ENCODE measurements at places on chromosomes 7 and 10. TPM values are rescaled to one million over a fixed set of nuclear protein-coding genes. Genes with fewer than 3 reads are reported as not detected.

Gene NYAP1
- 1.7 TPM for total RNA-seq

Gene SVIL
- 922 TPM for total RNA-seq

Gene TLX1
- total RNA-seq = not detected

DNA sequence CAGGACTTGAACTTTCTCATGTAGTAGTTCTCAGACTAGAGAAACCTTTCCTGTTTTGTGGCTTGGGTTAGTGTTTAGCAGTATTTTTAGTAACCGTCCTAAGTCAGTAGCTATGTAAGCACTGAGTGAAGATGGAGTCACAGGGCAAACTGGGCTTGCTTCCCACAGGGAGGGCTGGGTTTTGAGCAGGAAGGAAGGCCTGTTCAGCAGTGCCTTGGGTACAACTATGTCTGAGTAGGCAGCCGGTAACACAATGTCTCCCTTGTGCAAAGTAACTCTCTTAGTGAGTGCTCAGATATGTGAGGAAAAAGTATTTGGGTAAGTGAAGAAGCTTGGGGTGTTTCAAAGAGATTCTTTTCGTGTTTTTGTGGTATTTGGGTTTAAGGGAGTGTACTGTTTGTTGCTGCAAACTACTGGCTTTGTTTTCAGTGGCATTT is 96.4 kb downstream of the CCSER2 start:
- H3K4me3 ChIP-seq = peak overlapping the region; percentile 28
- H3K27ac ChIP-seq = peak overlapping the region; percentile 79
- peaks cover 44% of the 10 kb centered on the region for H3K4me1 ChIP-seq
- no peaks in the 10 kb centered on the region for H3K36me3 ChIP-seq
- peak; percentile 94 for DNase-seq

Gene SPDYE2
- not detected for total RNA-seq

DNA sequence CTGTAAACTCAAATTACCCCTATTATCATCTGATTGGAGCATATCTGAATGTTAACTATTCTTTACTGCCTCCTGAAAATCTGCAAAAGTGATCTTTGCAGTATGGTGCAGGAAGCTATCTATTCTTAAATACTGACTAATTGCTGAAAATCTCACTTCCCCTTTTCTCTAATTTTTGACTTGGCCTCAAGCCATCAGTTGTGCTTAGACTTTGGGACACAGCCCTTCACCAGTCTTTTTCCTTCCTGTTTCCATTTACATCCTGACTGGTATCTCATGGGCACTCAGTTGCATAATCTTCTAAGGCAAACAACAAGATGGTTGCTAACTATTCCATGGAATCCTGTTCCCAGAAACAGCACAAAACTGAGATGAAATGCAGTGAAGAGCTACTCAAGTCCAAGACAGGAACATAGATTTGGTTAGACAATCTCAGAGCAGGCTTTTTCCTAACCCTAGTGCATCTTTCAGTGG is 228.5 kb downstream of the SORCS1 start:
- DNase-seq = no peak
- no peak overlapping the region for H3K4me3 ChIP-seq
- no peak overlapping the region for H3K27ac ChIP-seq
- no peaks in the 10 kb centered on the region for H3K36me3 ChIP-seq
- peaks cover 5% of the 10 kb centered on the region for H3K4me1 ChIP-seq

DNA sequence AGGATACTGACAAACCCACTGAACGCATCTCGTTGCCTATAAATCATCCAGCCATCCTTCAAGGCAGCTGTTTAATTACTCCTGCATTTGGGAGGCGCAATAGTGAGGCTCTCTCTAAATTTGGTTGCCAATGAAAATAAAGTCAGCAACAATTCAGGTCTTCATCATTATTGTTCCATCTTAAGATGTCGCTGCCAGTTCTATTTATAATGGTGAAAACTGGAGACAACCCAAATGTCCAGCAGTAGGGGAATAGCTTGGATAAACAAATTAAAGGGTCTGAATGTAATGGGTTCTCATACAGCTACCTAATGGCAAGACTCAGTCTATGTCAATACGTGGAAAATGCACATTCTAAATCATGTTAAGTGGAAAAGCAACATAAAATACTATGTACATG is 120.1 kb upstream of the PLXNA4 start:
- H3K4me1 ChIP-seq = no peaks in the 10 kb centered on the region
- DNase-seq = no peak
- no peak overlapping the region for H3K4me3 ChIP-seq
- H3K27me3 ChIP-seq = no peaks in the 10 kb centered on the region

GRCh38 chr7:18579698-18580097 is 84.1 kb downstream of the HDAC9 start:
- no peak overlapping the region for H3K27ac ChIP-seq
- DNase-seq = no peak
- no peaks in the 10 kb centered on the region for H3K27me3 ChIP-seq

Gene TYW1B
- 0.99 TPM for total RNA-seq

Gene TMEM178B
- 0.42 TPM for total RNA-seq

GRCh38 chr10:31963589-31963980 is 35.0 kb upstream of the ARHGAP12 start:
- H3K36me3 ChIP-seq = no peaks in the 10 kb centered on the region
- no peak for DNase-seq
- no peak overlapping the region for H3K4me3 ChIP-seq
- H3K27ac ChIP-seq = no peak overlapping the region
- H3K27me3 ChIP-seq = no peaks in the 10 kb centered on the region
- no peaks in the 10 kb centered on the region for H3K4me1 ChIP-seq

DNA sequence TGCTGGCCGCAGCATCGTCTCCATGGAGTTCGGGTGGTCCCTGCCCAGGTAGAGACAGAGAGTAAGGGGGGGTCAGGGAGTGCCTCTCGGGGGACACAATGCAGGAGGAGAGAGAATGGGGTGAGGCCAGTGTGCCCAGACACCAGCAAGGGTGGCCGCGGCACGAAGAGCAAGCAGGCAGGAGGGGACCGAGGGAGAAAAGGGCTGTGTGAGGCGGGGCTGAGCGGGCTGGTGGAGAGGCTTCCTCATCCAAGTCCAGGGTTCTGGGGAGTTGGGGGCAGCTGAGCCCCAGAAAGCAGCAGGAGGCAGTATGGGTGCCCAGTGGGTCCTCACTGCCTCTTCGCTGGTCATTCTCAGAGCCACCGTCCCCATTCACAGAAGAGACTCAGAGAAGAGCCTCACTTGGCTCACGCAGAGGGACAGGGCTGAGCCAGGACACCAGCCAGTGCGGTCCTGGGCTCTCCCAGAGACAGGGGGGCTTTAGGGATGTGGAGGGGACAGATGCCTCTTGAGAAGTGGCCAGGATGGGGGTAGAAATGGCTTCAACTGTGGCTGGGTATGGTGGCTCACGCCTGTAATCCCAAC is 78.9 kb downstream of the MICALL2 start:
- no peak overlapping the region for H3K4me3 ChIP-seq
- H3K4me1 ChIP-seq = no peaks in the 10 kb centered on the region
- no peak for DNase-seq
- no peak overlapping the region for H3K27ac ChIP-seq
- no peaks in the 10 kb centered on the region for H3K36me3 ChIP-seq

DNA sequence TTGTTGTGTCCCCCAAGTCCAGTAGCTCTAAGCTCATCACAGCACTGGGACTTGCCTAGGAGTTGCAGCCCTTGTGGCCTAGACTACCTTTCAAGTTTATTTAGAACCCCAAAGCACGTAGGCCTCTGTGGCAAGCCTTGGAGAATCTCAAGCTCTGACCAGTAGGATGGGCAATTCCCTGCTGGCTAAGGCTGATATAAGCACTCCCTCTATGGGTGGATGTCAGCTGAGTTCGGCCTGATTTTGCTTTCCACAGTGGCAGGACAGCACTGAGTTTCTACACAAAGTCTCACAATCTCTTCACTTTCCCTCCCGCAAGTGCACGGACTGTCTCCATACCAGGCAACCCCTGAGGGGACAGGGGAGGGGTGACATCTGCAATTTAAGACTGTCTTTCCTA is 886.4 kb upstream of the LRRN3 start:
- H3K4me1 ChIP-seq = no peaks in the 10 kb centered on the region
- no peak for DNase-seq
- no peaks in the 10 kb centered on the region for H3K36me3 ChIP-seq
- H3K4me3 ChIP-seq = no peak overlapping the region
- H3K27me3 ChIP-seq = no peaks in the 10 kb centered on the region

GRCh38 chr10:75487087-75487754 is 55.8 kb downstream of the LRMDA start:
- H3K27me3 ChIP-seq = no peaks in the 10 kb centered on the region
- H3K27ac ChIP-seq = no peak overlapping the region
- H3K36me3 ChIP-seq = no peaks in the 10 kb centered on the region
- no peak for DNase-seq
- no peaks in the 10 kb centered on the region for H3K4me1 ChIP-seq

- H3K36me3 ChIP-seq = no peaks in the 10 kb centered on the region
- no peak overlapping the region for H3K4me3 ChIP-seq
- H3K27me3 ChIP-seq = no peaks in the 10 kb centered on the region
- no peak overlapping the region for H3K27ac ChIP-seq
Observed at GRCh38 chr7:23662124-23662983, 17.6 kb upstream of the FAM221A start.

DNA sequence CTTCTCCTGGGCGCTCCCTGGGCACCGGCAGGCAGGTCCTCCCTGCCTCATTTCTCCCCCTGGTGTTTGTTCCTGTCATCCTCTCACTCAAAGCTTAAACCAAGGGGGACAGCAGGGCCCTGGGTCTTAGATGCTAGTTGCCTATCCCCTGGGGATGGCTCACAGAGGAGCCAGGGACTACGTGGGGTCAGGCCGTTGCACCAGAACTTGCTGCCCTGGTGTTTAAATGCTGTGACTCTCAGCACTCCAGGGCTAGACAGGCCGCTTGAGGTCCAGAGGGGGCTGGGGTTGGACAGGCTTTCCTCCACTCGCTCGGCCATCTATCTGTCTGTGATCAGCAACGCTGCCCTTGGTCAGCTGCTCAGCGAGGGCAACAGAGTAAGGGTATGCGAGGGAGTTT is 340.3 kb downstream of the CXCL12 start:
- H3K4me1 ChIP-seq = peaks cover 36% of the 10 kb centered on the region
- H3K27ac ChIP-seq = peak overlapping the region; percentile 25
- H3K4me3 ChIP-seq = no peak overlapping the region
- DNase-seq = no peak
- no peaks in the 10 kb centered on the region for H3K27me3 ChIP-seq

GRCh38 chr7:28408960-28409715 is 3.2 kb upstream of the CREB5 start:
- no peaks in the 10 kb centered on the region for H3K36me3 ChIP-seq
- no peaks in the 10 kb centered on the region for H3K27me3 ChIP-seq
- peaks cover 29% of the 10 kb centered on the region for H3K4me1 ChIP-seq
- H3K4me3 ChIP-seq = peak overlapping the region; percentile 73
- DNase-seq = peak; percentile 100
- peak overlapping the region; percentile 91 for H3K27ac ChIP-seq

DNA sequence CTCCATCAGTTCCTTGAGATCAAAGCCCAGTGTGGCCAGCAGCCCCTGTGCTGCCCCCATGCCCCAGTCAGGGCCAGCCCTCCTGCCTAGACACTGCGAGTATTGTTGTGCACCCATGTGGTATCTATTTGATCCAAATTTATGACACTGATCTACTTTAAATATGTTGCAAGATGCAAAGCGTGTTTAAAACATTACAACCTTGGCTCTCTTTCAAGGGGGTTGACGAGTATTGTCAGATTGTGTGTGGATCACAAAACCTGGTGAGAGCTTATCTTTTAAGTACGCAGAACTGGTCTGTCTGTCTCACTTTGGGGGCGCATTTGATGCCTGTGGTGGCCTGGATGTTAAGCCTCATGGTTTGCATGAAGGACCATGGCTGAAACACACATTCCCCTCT is 108.9 kb downstream of the COL13A1 start:
- H3K27me3 ChIP-seq = no peaks in the 10 kb centered on the region
- DNase-seq = no peak
- H3K27ac ChIP-seq = peak overlapping the region; percentile 76
- H3K4me1 ChIP-seq = peaks cover 45% of the 10 kb centered on the region
- H3K4me3 ChIP-seq = no peak overlapping the region

GRCh38 chr7:16098058-16098457 is 323.3 kb downstream of the CRPPA start:
- no peak for DNase-seq
- H3K4me3 ChIP-seq = no peak overlapping the region
- H3K27ac ChIP-seq = no peak overlapping the region
- no peaks in the 10 kb centered on the region for H3K36me3 ChIP-seq
- H3K4me1 ChIP-seq = peaks cover 6% of the 10 kb centered on the region
- H3K27me3 ChIP-seq = no peaks in the 10 kb centered on the region

DNA sequence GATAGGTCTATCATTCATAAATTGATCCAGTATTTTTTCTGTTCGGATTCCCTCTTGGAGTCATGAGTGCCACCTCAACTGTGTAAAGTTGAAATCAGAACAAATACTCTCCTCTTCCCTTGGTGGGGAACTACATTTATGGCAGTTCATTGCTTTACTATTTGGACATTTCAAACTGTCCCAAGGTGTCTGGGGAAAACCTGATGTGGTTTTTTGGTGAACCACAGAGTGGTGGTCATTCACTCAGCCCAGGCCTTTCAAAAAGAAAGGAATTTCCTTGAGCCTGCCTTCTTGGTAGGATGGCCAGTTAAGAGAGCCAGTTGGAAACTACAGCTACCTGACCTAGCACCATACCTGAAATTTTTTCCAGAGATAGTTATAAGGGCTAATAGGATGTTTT is 59.0 kb downstream of the ABCB1 start:
- no peaks in the 10 kb centered on the region for H3K36me3 ChIP-seq
- H3K27me3 ChIP-seq = no peaks in the 10 kb centered on the region
- no peak overlapping the region for H3K4me3 ChIP-seq
- no peaks in the 10 kb centered on the region for H3K4me1 ChIP-seq
- no peak for DNase-seq
- no peak overlapping the region for H3K27ac ChIP-seq

- H3K27me3 ChIP-seq = no peaks in the 10 kb centered on the region
- H3K27ac ChIP-seq = no peak overlapping the region
- no peaks in the 10 kb centered on the region for H3K36me3 ChIP-seq
- H3K4me1 ChIP-seq = no peaks in the 10 kb centered on the region
- DNase-seq = peak; percentile 91
- no peak overlapping the region for H3K4me3 ChIP-seq
Observed at GRCh38 chr7:72493850-72494661, 81.9 kb upstream of the CALN1 start.

DNA sequence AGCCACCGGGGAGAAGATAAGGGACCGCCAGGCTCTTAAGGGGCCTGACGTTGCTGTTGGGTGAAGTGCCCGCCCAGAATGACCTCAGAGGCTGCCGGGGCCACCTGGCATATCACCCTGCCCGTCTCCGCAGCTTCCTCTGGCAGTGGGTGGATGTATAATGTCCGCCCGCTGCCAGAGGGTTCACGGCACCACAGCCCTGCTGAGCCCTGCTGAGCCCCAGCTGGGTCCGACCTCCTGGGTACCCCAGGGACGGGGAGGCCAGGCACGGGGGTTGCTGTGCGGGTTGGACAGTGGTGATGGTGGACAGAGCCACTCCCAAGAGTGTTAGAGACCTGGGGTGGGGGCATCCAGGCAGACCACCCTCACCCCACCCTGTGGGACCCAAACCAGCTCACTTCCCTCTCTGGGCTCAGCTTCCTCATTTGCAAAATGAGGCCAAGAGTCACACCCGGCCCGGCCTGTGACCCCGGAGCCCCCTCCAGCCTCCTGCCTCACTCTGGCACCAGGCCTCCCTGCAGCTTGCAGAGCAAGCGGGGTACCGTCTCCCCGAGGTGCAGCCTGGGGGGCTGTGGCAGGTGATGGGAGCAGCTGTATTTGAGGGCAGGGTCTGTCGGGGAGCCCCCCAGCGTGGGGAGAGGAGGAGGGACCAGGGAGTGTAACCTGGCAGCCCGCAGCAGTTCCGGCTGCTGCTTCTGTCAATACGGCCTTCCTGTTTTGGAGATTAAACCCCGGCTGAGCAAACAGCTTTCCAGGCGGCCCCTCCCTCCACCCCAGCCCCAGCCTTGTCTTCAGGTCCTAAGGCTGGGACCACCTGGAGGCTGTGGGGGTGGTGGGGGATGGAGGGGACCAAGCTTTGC is 8.4 kb upstream of the LFNG start:
- H3K4me3 ChIP-seq = peak overlapping the region; percentile 14
- peaks cover 56% of the 10 kb centered on the region for H3K4me1 ChIP-seq
- H3K27me3 ChIP-seq = no peaks in the 10 kb centered on the region
- peak overlapping the region; percentile 48 for H3K27ac ChIP-seq
- no peaks in the 10 kb centered on the region for H3K36me3 ChIP-seq
